CD4-positive, alpha-beta T cell treated with Interleukin-12 subunit alpha and Interleukin-12 subunit beta, for 1 hour (primary cell): ENCODE measurements at places on chromosomes 7 and 10.

DNA sequence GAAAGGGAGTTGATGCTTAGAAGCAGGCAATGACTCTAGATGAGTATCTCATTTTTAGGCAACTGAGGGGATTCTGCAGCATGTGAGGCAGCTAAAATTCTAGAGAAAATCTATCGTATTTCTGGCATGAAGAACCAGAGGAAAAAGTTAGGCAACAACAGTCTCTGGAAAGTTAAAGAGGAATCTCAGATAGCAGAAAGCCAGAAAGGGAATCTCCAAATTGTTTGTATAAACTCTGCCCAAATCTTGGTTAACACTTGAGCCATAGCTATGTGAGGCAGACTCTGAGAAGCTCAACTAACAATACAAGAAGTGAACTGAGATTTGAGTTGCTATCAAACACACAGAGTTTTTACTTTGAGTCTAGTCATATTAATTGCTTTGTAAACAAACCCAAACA is 215.8 kb upstream of the FZD8 start:
- DNase-seq = no peak

DNA sequence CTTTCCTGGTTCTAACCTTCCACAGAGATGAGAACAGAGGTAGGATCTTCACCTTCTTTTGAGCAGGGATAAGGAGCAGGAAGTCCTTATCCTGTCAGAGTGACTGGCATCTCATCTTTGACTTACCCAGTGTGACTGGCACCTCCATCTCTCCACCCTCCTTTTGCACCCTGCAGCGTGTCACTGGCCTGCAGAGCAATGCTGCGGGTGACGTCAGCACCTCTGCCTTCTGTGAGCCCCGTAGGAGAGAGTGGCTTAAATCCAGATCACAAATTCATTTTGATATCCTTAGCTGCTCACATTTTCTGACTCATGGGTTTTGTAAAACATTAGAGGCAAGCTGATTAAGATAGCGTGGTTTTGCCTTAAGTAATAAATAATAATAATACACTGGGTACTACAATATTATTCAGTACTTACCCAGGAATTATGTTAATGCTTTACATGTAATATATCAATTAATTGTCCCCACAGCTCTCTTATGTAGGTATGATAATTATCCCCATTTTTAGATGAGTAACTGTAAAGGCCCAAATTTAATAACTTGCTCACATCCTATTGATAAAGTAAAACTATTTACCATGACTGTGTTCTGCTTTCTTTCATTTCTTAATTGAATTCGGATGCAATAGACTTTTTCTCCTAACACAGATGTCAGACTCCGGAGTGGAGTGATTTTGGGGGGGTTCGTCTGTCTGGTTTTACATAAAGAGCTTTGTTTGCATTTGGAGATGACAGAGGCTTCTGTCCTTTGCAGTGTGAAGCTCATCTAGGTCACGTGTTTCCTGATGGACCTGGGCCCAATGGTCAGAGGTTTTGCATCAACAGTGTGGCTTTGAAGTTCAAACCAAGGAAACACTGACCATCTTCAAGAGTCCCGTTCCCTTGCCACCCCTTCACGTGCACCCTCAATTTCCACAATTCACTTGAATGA is 24.9 kb downstream of the MSRB2 start:
- no peak for DNase-seq

DNA sequence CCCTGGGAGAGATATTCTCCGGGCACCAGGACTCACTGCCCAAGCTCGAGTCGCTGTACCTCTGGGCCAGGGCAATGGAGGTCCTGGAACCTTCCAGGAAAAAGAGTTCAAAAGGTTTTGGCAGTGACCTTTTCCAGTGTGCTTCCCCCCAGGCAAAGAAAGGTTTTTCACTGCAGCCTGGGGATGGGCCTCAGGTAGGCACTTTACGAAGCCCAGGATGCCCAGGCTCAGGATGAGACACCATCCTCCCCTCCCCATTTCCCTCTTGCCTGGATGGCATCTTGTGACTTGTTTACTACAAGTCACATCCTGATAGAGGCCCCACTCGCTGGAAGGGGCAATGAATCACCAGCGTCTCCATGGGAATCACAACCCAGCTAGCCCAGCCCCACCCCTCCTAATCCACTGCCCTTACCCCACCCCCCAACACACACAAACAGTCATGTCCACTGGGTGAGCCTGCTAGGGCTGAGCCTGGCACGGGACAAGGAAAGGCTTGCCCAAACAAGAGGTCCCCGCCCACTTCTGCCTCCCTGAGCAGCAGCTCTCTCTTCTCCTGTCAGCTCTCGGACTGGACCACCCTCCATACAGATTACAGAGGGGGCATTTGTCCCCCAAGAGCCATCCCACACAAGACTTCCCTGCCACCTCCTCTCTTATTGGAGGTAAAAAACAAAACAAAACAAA is 93.8 kb upstream of the SMNDC1 start:
- no peak for DNase-seq

GRCh38 chr7:52146871-52147634 is 830.4 kb upstream of the COBL start:
- DNase-seq = no peak

GRCh38 chr7:50203521-50203920 is 101.0 kb upstream of the IKZF1 start:
- no peak for DNase-seq

- DNase-seq = peak; percentile 8
Observed at GRCh38 chr7:82044497-82045080, 274.7 kb upstream of the HGF start.

DNA sequence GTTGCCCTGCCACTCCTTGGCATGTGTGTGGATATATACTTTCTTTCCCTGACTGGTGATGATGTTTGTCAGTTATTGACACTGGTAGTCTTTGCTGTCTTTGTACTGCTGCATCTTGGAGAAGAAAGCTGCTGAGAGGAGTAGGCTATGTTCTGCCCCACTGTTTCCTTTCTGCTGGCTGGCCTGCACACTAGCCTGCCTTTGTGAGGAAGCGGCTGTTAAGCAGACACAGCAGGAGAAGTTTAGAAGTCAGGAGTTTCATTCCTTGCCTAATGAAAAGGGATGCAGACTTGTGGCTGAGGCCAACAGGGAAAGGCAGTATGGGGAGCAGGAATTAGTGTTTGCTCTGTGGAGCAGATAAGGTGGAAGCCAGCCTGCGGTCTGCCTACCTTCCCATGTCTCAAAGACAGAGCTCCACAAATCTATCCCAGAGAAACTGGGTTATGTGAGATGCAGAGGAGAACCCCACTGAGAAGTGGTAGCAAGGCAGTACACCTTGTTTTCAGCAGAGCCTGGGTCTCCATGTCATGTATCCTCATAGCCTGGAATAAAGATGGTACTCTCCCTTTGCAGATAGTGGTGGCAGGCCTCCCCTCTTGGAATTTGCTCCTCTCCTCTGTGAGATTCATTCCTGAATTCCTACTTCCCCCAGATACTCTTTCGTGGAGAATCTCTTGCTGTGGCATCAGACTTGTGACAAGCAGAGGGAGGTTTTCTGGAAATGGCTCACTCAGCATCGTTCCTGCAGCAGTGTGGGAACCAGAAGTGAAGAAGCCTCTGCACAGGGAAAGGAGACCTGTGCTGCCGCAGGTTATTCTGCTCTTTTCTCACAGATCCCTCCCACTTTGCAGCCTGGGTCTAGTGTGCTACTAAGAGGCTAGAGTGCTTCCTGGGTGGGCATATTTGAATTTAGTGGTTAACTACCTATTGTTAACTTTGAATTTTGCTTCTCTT is 130.2 kb downstream of the LRRC4 start:
- no peak for DNase-seq

- DNase-seq = no peak
Observed at GRCh38 chr7:120837599-120837998, 20.3 kb downstream of the TSPAN12 start.

- no peak for DNase-seq
Observed at GRCh38 chr7:149873970-149874643, 338 bp downstream of the ATP6V0E2 start.

GRCh38 chr7:138796038-138796615 is 1.7 kb upstream of the TMEM213 start:
- no peak for DNase-seq

DNA sequence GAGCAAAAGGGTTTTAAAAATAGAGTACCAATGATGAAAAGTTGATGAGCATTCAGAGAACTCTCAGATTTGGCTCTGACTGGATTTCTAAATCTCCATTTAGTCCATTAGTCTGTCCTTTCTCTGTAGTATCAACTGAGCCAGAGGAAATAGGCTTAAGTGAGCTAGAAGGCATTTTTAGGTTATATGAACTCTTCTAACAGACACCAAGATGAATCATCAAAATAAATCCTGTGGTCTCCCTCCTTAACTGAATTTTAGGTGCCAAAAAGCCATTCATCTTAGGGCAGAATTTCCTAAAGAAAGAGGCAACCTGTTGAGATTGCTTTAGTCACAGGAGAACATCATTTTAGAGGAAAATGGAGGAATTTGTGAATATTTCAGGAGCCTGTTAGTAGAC is 305.1 kb downstream of the AUTS2 start:
- DNase-seq = no peak

DNA sequence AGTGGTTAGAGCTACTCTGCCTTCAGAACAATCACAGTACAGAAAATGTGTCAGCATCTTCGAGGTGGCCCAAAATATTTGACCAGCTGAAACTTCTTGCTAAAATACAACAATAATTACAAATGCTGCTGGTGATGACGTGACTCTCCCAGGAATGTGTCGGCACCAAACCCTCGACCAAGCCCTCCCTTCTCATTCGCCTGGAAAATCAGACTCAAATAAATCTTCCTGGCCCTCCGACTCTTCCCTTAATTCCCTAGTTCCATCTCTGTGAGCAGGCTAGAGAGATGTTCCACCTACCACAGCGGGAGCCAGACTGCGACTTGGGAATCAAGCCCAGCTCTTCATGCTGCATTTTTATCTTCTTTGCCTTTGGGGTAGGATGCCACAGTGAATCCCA is 4.1 kb downstream of the PRSS2 start:
- no peak for DNase-seq

- no peak for DNase-seq
Observed at GRCh38 chr10:48497780-48498770, 106.8 kb downstream of the ARHGAP22 start.

DNA sequence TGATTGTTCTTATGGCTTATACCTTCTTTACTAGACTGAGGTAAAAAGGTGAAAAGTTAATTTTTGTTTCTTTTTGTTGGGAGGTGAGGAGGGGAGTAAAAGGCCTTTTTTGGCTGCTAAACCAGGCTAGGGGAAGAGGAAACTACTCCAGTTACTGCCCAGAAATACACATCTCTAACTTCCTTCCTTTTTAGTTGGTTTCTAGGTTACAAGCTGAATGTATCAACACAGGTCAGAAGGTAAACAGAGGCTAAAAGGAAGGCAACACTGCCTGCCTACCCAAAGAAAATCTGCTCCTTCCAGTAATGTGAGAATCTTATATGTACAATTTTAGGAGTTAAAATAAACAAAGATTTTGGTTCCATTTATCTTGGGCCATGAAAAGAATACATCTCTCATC is 140.4 kb downstream of the NRBF2 start:
- DNase-seq = peak; percentile 68

- no peak for DNase-seq
Observed at GRCh38 chr7:26726051-26726450, 138.3 kb downstream of the SKAP2 start.

DNA sequence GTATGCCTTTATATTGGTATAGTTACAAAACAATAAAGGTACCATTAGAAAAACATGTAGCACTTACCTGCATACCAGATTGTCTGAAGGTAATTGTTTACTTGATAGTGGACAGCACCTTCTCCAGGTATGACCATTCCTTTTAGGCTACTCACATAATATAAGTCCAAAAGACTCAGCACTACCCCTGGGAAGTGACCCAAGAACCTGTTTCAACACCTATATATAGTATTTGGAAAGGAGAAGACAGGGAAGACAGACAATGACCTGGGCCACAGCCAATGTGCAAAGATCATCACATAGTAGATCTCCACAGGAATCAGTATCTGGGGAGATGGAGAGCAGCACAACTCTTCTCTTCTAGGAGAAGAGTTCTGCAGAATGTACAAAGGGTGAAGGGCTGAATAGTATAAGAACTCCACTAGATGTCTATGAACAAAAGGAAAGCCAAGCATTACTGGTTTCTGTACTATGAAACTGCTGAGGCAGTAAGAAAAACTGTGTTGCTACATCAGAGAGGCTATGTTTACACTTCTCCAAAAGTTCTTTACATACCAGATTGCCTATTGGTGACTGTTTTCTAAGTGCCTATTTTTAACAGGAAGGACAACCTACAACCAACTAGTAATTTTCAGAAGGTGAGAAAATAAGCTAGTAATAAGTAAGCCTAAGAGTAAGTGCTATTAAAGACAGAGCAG is 159.2 kb downstream of the BTAF1 start:
- DNase-seq = no peak

DNA sequence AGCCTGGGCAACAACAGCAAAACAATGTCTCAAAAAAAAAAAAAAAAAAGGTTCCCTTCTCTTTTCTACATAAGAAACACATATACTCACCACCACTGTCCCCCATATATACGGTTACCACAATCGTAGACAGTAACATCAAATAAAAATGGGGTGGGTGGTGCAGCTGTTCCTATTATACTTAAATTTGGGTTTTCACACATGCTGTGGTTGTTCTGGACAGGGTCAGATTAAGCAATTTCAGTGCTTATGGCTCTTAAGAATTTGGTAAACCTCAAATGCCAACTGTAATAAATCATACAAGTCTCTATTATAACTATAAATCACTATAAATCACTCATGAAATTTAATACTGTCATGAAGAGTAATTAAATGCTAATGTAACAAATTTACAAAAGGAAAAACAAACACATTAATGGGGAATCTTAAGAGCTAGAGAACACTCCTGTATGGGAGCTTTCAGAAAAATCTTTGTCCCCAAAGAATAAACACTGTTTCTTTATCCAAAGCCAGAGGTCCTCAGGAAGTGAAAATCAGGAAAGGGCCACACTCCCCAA is 143.6 kb downstream of the GLI3 start:
- no peak for DNase-seq

DNA sequence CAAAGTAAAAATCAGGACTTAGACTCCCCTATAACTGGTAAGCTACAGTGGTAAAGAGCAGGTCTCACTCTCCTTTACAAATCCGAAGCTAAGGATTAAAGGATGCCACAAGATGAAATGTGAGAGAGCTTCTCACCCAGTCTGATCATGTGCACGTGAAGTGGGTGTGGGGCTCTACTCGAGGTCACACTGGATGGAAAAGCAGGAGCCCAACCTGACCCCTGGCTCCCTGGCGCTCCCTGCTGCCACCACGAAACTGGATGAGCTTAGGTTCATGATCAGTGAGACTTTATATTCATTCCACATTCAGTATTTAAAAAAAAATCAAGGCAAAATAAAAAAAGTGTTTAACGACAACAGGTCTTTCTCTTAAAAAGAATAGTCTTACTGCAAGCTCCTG is 21.7 kb upstream of the FOXI2 start:
- DNase-seq = no peak

GRCh38 chr10:119668461-119668860 is 17.3 kb downstream of the BAG3 start:
- DNase-seq = no peak

DNA sequence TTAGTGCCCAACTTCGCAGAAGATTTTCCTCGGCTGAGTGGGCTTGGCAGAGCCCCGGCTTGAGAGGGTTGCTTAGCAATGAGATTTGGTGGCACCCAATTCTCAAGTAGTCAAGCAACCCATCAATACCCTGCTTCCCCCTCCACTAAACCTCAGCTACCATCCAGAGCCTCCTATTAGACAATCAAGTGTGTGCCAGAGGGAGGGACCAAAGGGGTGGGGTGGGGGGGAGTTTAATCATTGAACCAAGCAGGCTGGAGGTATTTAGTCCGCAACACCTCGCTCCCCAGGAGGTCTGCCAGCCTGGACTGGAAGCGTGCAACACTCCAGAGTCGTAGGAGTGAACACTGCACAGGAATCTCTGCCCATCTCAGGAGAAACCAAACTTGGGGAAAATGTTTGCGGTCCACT is at the start of gene HKDC1:
TSS of gene HKDC1 (plus strand) at position 292 of the 411 bp plus-strand sequence. CDS start at position 396, 104 bp downstream.
- no peak for DNase-seq

- DNase-seq = no peak
Observed at GRCh38 chr7:100034871-100035510, 14.6 kb upstream of the ZSCAN21 start.
